ENCODE measurements at places on chromosomes 5 and 9. TPM values are rescaled to one million over a fixed set of nuclear protein-coding genes. Genes with fewer than 3 reads are reported as not detected.

DNA sequence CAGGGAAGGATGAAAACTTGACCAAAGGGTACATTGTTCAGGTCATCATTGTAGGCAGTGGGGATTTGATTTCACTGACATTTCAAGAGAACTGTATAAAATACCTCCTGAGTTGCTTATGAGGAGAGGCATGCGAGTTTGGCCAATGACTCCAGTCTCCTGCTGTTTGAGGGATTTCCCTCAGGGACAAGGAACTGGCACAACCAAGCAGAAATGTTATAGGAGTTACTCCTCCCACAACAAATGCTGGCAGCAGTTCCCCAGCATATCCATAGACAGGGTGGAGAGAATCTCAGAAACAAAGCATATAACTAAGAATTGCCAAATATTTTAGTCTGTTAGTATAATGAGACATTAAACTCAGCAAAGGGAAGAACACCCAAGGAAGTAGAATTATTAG, 47.2 kb upstream of the FBXL7 start:
- no peak for DNase-seq

GRCh38 chr5:165903835-165904234, 2387.6 kb upstream of the WWC1 start:
- DNase-seq, result no peak

DNA sequence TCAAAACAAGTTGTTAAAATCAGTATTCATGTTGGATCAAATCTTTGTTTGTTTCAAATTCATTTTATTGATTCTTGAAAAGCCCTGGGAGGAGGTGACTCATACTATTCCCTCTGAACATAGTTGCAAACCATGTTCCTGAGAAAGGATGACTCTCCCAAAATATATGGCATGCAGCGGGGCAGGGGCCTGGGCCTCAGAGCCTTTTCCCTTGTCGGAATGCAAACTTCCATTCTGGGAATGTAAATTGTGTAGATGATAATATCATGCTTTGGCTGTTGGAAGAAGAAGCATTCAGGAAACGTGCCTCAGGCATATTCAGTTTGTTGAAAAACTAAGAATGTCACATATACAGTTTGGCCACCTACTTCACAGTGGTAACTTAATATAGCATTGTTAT, 242.0 kb downstream of the AUH start:
- DNase-seq, result no peak

DNA sequence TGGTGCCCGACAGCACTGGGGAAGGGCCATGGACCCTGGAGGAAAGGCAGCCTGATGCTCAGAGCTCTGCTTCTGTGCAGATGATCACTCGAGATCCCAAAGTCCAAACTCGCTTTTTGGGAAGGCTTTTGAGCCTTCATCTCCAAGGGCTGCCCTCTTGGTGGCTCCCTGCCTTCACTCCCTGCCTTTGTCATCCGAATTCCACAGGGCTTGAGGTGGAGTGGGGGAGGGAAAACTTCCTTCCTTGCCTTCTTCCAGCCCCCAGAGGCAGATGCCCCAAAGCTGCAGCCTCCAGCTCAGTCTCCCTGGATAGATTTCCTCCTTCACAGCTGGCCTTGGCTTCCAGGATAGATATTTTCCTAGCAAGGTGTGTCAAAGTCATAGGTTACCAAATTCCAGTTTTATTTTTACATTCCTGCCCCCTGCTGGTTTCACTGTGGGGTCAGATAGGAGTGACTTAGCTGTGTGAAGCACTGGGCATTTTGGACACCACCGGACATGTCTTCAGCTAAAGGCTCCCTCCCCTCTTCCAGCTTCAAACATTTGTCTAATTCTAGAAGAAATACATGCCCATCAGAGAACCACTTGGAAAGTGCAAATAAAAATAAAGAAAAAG, 268.2 kb downstream of the HSPA4 start:
- DNase-seq, result no peak

- DNase-seq, result no peak
These were observed 133.7 kb upstream of the IQGAP2 start for GRCh38 chr5:76269259-76269931.

DNA sequence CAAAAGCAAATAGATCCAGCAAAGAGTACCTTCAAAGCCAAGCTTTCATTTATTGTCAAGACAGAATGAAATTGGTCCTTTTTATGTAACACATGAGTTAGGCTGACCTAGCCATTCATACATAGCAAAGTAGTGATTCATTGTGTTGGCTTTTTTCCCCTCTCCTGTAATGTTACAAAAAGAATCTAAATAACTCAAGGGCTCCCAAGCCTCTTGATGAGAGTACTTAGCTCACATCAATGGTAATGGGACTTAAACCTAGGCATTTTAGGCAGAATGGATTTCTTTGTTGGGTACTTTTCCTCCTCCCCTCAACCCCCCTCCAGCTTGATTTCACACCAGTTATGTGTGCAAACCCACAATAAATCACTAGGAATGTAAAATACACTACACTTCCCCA, 123.7 kb downstream of the EBF1 start:
- no peak for DNase-seq

GRCh38 chr5:179332741-179333290, 12.4 kb downstream of the ADAMTS2 start:
- no peak for DNase-seq

GRCh38 chr5:31086839-31087415, 106.6 kb upstream of the CDH6 start:
- DNase-seq, result no peak

- no peak for DNase-seq
These were observed 25.1 kb downstream of the NFX1 start for GRCh38 chr9:33315371-33315770.

DNA sequence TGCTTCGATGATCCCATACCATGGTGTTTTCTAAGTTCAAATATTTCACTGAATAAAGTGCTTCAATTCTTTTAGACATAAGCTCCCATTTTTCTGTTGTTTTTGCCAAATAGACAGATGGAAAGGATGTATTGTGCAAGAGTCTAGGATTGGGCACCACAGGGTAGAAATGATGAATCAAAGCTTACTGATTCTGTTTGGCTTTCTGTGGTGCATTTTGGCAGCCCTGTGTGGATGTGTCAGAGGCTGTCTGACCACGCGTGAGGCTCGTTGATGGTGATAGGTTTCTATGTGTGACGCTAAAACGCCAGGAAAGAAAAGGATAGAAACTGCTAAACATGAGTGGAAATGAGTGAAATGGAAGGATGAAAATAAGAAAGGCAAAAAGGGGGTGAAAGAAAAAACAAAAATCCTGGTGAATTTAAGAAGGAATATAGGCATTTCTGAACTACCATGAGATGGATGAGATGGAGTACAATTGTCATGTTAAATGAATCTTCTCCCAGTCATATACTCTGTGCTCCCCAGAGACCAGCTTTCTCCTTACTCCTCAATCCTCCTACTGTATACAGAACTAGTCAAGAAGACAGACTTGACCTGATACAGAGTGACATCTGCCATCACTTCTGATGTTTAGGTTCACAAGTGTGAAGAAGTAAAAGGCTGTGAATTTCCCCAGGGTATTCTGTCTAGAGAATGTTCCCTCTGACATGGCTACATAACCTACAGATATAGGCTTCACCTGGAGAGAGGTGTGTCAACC, 54.4 kb downstream of the ANKH start:
- DNase-seq, result no peak

- no peak for DNase-seq
These were observed 577.5 kb upstream of the CLINT1 start for GRCh38 chr5:158436271-158437065.

GRCh38 chr9:111632695-111633388, 1.7 kb downstream of the DNAJC25 start:
- no peak for DNase-seq

DNA sequence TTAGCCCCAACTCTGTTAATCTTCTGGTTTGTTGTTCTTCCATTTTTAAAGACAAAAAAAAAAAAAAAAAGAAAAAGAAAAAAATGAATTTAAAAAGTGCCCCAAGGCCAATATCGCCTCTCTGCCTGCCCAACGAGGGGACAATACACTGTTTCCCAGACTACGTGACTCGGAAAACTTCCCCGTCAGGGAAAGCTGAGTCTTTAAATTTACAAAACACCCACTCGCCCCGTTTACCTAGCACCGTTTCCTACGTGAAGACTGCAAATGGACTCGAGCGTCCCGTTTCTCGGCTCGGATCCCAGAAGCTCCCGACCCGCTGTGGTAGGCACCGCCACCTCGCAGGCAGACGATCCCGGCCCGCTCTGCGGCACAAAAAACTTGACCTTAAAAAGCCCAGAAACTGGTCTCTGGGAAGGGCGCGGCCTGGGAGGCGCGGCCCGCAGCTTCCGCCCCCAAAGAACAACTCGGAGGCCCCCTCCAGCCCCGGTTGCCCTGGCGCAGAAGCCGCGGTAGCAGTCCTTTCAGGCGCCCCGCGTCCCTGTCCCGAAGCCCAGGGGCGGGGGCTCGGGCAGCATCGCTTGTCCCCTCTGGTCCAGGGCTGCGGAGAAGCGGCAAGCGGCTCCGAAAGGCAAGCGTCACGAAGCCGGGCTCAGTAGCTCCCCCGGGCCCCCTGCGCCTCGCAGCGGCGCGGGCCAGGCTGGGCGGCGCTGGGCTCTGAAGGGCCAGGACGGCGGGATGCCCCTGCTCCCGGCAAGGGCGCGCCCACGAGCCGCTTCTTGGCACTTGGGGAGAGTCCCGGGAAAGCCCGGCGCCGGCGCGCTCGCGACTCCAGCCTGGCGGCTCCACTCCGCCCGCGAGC, at the start of gene GCNT4:
GCNT4 (minus strand) TSS at position 367 of the 862 bp plus-strand sequence. CDS start 22,521 bp downstream, outside the sequence.
- peak; percentile 77 for DNase-seq

SPATA31A3 gene
- polyA plus RNA-seq, result not detected

C9orf153 gene
- 0.45 TPM for polyA plus RNA-seq

UGT3A1 gene
- not detected for polyA plus RNA-seq

LNPEP gene
- polyA plus RNA-seq, result 61.7 TPM

AGXT2 gene
- not detected for polyA plus RNA-seq

Measured in naive thymus-derived CD8-positive, alpha-beta T cell (primary cell).